HepG2 (cell line): ENCODE measurements at places on chromosomes 16 and 17. TPM values are rescaled to one million over a fixed set of nuclear protein-coding genes. Genes with fewer than 3 reads are reported as not detected.

The KCNJ12 gene
- total RNA-seq: not detected in 2 replicates

DNA sequence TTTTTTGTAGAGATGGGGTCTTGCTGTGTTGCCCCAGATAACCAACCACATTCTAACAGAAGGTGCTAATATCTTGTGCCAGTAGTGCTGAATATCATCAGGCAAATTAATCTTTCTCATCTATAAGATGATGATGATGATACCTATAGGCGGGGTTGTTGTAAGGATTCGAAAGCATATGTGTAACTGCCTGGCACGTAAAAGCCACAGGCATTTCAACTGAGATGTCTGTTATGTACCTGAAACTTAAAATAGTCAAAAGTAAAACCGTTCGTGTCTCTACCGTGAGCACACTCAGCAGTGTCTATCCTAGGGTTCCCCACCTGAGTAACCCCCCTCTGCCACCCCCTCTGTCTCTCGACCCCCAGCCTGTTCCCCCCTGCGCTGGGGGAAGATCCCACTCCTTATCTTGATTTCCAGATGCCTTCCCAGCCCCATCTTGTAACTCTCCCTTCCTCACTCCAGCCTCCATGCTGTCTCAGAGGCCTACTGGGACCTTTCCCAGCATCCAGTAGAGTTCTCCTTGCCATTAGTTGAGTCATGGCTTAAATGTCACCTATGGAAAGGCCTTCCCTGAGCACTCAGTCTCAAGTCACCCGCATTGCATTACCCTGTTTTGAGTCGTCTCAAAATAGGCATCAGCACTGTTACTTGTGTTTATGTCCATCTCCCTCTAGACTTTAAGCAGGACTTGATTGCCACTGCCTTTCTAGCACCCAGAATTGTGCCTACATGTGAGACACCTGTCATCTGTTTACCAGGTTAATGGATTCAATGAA is 34.1 kb downstream of the CDRT15 start:
- H3K4me3 ChIP-seq: no peak overlapping the region
- no peak overlapping the region for H3K27ac ChIP-seq
- no peaks in the 10 kb centered on the region for H3K4me1 ChIP-seq
- peaks cover 5% of the 10 kb centered on the region for H3K36me3 ChIP-seq
- no peak for DNase-seq
- no peaks in the 10 kb centered on the region for H3K27me3 ChIP-seq

GRCh38 chr16:73161977-73162376 is 114.0 kb upstream of the ZFHX3 start:
- no peak overlapping the region for H3K27ac ChIP-seq
- H3K4me1 ChIP-seq: peaks cover 9% of the 10 kb centered on the region
- H3K4me3 ChIP-seq: no peak overlapping the region

DNA sequence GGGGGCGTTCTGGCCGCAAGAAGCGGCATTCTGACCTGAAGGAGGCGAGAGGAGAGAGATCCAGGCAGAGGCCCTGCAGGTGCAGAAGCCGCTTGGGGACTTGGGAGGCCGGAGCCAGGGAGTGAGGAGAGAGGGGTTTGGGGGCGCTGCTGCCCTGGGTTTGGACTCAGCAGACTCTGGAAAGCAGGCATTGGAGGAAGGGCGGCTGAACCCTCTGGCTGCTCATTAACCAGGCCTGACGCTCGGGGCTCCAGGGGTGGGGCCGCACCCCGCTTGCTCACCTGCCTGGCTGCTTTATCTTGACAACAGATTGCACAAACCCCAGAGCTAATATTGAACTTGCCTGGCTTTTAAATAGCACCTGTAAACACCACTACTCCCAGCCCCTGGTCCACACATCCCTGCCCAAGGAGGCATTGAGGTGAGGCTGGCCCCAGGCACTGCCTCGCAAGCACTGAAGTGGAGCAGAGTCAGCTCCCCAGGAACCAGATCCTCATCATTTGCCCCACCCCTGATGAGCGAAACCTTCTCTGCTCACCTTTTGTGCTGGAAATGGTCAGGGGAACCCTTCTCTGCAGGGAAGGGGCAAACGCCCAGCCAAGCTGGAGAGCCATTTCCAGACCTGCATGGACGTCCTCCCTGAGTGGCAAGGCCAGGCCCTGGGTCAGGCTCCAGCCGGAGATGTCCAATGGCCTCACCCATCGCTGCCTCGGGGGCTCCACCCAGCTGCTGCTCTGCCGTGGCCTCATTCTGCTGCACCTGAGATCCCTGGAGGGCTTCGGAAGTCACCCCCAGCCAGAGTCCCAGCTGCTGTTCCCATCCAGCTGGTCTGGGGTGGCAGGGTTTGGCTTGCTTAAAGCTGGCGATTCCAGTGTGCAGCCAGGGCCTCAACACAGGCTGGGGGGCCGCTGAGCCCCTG is 190.2 kb upstream of the GSE1 start:
- peak; percentile 92 for DNase-seq
- no peaks in the 10 kb centered on the region for H3K36me3 ChIP-seq
- H3K4me1 ChIP-seq: peaks cover 36% of the 10 kb centered on the region
- peak overlapping the region; percentile 50 for H3K27ac ChIP-seq
- H3K27me3 ChIP-seq: peaks cover 7% of the 10 kb centered on the region

DNA sequence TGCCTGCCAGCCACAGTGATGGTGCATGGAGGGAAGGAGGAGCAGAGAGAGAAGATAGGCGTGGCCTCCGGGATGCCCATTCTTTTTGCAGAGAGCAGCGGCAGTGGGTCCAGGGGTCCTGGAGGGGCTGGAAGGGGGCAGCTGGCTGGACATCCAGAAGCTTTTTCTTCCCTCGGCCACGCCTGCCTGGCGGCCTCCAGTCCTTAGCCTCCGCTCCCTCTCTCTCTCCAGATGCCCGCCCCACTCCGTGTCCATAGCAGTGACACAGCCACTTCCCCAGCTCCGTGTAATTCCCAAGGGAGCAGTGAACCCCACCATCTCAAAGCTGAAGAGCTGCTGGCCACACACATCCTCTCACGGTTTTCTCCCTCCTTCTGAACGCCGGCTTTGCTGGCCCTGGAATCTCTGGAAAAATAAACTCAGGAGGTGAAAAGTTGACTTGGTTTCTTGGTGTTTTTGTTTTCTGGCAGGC is 26.3 kb upstream of the CDC42EP4 start:
- H3K27ac ChIP-seq: no peak overlapping the region
- H3K27me3 ChIP-seq: peaks cover 71% of the 10 kb centered on the region; the same call in 2 of the 3 replicates
- H3K4me3 ChIP-seq: no peak overlapping the region
- H3K4me1 ChIP-seq: peaks cover 39% of the 10 kb centered on the region
- no peak for DNase-seq

The RGS11 gene
- not detected in 2 replicates for total RNA-seq

DNA sequence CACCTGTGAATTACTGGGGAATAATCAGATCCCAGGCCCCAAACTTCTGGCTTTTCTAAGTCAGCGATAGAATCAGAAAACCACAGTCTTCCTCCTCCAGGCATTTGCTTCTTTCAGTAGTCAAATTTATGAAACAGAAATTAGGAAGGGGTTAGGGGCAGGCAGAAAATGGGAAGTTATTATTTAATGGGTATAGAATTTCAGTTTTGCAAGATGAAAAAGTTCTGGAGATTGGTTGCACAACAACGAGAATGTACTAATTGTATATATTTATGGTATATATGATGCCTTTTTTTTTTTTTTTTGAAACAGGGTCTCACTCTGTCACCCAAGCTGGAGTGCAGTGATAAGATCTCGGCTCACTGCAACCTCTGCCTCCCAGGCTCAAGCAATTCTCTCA is 23.5 kb downstream of the ORC6 start:
- no peak for DNase-seq
- no peak overlapping the region for H3K27ac ChIP-seq

DNA sequence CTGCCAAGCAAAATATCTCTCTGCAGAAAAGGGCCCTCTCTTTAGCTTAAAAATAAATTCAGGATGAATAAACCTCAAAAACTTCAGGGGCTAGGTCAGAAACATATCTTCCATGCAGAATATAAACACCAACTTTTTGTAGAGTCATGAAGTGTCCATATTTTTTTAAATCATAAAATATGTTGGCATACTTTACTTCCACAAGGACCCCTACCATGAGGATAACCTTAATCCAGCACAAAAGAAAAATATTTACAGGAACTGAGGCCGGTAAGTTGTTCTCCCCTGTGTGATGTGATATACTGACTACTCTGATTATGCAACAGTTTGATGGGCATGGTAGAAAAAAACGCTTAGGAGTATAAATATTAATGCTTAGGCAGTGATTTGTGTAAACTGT is 264.8 kb upstream of the CDH11 start:
- no peak overlapping the region for H3K4me3 ChIP-seq
- no peaks in the 10 kb centered on the region for H3K4me1 ChIP-seq
- DNase-seq: no peak
- no peaks in the 10 kb centered on the region for H3K27me3 ChIP-seq

The GPR142 gene
- total RNA-seq: not detected in 2 replicates

The ERN2 gene
- 0.42 and 2.2 TPM in 2 replicates for total RNA-seq

The TNK1 gene
- 1.7 and 2.0 TPM in 2 replicates for total RNA-seq

DNA sequence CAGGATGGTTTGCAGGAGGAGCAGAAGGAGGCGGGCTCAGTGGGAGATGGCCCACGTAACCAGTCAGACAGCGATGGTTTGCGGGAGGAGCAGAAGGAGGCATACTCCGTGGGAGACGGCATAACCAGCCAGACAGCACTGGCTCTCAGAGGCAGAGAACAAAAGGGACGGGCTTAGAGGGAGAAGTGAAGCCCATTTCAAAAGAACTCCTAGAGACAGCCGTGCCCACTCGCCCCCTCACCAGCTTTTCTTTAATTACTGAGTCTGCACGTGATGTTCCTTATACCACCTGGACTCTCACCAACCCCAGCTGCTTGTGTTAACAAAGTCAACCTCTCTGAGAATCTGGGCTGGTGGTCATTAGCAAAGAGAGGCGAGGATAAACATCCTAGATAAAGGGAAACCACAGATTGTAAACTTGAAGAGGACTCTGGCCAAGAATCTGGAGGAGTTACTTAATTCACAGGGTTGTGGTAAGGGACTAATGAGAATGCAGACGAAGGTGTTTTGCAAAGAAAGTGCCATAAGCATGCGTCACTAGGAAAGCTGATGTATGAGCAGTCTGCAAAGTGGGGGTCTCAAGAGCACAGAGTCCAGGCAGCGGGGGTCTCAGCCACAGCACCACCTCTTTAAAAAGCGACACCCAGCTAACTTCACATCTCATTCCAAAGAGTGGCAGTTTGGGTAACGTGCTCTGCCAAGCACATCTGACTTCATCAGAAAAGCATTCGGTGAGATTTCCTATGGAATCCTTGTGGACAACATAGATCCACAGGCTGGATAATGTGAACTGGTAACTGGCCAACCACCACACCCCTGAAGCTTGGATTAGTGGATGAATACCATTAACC is 51.7 kb downstream of the NXN start:
- H3K4me3 ChIP-seq: no peak overlapping the region
- H3K27me3 ChIP-seq: no peaks in the 10 kb centered on the region
- peaks cover 61% of the 10 kb centered on the region for H3K4me1 ChIP-seq
- DNase-seq: no peak

DNA sequence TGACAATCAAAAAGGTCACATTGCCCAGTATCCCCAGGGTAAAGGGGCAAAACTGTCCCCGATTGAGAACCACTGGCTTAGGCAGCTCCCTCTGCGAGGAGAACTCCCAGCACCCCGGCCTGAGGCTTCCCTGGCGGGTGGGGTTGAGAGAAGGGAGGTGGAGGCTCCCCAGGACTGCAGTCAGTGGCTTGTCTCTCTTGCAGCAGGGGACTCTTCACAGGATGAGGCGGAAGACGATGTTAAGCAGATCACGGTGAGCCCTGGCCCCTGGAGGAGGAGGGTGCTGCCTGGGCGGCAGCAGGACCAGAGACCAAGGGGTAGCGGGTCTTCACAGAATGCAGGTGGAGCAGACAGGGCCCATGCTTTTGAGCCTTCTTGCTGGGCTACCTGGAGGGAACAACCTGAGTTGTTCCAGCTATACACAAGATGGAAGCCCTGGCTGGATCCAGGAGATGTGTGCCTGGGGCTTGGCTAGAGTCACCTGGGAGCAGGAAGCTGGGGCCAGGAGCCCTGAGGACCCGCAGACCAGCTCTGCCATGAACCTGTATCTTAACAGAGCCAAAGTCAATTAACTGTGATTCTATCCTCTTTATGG is 16.8 kb downstream of the POLR3E start:
- H3K27me3 ChIP-seq: no peaks in the 10 kb centered on the region
- H3K27ac ChIP-seq: no peak overlapping the region
- H3K36me3 ChIP-seq: peaks cover 72% of the 10 kb centered on the region
- H3K4me3 ChIP-seq: no peak overlapping the region

DNA sequence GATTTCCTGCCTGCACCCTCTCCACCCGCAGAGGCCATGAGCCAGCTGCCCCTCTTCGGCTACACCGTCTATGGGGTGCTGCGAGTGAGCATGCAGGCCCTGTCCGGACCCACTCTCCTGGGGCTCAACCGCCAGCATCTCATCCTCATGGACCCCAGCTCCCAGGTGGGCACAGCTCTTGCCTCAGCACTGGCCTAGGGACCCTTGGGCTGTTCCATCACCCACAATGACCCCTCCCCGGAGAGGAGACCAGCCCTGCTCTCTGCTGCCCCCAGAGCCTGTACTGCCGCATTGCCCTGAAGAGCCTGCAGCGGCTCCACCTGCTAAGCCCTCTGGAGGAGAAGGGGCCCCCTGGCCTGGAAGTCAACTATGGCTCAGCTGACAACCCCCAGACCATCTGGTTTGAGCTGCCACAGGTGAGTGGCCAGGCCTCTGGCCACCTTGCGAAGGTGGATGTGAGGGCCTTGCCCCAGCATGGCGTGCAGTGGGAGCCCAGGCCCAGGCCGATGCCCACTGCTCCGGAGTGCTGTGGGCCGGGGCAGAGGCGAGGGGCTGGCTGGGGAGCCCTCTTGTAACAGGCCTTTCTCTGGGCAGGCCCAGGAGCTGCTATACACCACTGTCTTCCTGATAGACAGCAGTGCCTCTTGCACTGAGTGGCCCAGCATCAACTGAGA is 7.3 kb upstream of the SMIM5 start:
- no peaks in the 10 kb centered on the region for H3K27me3 ChIP-seq
- peak; percentile 56 for DNase-seq
- H3K27ac ChIP-seq: no peak overlapping the region

- H3K36me3 ChIP-seq: peaks cover 61% of the 10 kb centered on the region
- peaks cover 18% of the 10 kb centered on the region for H3K4me1 ChIP-seq
- no peaks in the 10 kb centered on the region for H3K27me3 ChIP-seq
- DNase-seq: no peak
Measured at GRCh38 chr17:75795820-75796607, 11.4 kb downstream of the UNK start.

GRCh38 chr17:81350320-81350890 is 44.9 kb upstream of the BAHCC1 start:
- H3K27ac ChIP-seq: no peak overlapping the region
- H3K27me3 ChIP-seq: peaks cover 58% of the 10 kb centered on the region
- H3K4me1 ChIP-seq: peaks cover 66% of the 10 kb centered on the region
- H3K4me3 ChIP-seq: no peak overlapping the region
